ENCODE measurements at places on chromosomes 1 and 21.

GRCh38 chr1:235661568-235661967, 12.0 kb upstream of the GNG4 start:
- DNase-seq = no peak

DNA sequence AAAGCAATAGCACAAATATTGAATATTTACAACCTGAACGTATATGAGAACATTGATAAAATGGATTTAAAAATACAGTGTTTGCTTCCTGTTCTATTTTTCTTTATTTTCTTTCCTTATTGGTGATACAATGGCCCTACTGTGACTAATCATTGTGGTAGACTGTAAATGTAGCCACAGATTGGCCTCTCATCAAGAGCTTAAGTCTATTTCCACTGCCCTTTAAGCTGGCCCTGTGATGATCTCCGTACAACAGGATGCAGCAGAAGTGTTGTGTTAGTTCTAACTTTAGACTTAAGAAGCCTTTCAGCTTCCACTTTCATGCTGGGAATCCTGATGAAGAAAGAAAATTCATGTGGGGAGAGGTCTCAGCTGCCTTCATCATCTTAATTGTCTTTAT, 285.6 kb upstream of the B3GALT2 start:
- DNase-seq = no peak

GRCh38 chr1:152783095-152783494, 3.0 kb upstream of the LCE1E start:
- no peak for DNase-seq

DNA sequence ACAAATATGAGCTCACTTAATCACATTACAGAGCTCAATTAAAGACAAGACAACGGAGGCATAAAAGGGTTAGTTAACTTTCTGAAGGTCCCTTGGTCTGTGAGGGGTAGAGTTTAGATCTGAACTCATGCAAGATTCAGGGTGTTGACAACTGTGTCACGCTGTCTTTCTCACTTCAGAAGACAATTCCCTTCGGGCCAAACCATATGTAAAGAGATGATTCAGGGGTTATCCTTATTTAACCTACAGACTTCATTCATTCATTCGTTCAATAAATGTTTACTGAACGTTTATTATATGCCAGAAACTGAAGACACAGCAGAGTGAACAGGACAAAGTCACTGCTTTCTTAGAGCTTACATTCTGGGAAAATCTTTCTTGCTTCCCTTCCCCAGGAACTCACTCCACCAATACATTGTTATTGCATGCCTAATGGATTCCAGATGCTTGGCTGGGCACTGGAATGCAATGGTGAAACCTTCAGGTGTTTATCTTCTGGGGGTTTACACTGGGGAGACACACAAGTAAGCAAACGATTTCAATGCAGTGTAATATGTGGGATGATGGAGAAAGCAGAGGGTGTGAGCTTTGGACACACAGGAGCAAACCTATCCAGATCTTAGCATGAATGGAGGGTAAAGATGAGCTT, 6.4 kb downstream of the XCL1 start:
- DNase-seq = no peak

DNA sequence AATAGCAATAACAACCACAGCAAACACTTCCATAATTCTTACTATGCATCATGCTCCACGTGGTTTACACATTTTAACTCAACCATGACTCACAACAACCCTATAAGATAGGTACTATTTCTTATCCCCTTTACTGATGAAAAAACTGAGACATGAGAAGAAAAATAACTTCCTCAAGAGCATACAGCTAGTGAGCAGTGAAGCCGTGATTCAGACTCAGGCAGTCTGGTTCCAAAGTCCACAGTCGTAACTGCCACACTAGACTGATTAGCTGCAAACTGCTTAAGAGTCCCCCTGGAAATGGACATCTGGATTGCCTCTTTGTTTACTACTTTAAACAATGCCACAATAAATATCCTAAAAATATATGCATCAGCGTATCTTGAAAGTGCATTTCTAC, 55.7 kb downstream of the PLD5 start:
- no peak for DNase-seq

GRCh38 chr1:24872061-24872850, 57.8 kb downstream of the RUNX3 start:
- DNase-seq = no peak

DNA sequence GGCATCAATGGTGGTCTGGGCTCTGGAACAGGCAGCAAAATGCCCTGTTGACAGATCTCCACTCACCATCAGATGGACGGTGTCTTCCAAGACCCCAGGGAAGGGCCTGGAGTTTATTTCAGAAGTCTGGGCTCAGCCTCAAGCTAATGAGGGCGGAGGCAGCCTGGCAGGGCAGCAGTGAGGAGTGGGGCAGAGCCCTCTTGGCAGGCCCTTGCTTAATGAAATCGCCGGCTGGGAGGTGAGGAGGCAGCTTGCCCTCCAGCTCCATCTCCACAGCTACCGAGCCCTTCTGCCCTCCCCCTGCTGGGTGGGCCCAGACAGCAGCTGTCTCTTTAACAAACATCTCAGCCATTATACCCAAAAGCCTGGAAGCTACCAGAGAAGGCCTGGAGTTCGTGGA, 22.0 kb upstream of the GRIK3 start:
- DNase-seq = no peak

DNA sequence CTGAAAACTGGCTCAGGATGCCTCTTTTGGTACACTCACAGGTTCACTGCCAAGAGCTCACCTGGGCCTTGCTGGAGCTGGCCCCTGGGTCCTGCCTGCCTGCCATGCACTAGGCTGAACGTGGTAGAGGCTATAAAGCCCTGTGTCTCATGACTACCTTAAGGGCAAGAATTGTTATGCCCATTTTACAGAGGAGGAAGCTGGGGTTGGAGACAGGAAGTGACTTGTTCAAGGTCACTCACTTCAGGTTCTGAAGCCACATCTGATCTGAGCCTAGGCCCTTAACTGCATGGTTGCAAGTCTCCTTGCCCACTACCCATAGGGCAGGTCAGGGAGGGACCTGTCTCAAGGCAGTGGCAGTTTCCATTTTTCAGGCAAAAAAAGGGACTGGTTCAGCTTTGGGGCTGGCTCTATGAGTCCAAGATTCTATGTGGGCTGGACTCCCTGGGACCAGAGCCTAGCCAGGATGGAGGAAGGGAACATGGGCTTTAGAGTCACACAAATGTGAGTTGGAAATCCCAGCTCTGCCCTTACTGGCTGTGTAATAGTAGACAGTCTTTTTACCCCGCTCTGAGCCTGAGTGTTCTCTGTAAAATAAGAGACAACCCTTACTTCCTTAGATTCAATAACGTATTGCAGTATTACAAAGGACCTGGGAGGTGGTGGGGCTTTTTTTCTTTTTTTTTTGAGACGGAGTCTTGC, 7.8 kb downstream of the STK40 start:
- no peak for DNase-seq

- DNase-seq = no peak
These were observed 61.8 kb upstream of the PLD5 start for GRCh38 chr1:242586360-242586680.

GRCh38 chr1:178275553-178275952, 181.6 kb downstream of the RASAL2 start:
- no peak for DNase-seq

- no peak for DNase-seq
These were observed 41.5 kb upstream of the HAO2 start for GRCh38 chr1:119327094-119327449.

GRCh38 chr1:85153149-85153891, 47.5 kb downstream of the SYDE2 start:
- no peak for DNase-seq
